ENCODE measurements at places on chromosomes 13 and 19.

DNA sequence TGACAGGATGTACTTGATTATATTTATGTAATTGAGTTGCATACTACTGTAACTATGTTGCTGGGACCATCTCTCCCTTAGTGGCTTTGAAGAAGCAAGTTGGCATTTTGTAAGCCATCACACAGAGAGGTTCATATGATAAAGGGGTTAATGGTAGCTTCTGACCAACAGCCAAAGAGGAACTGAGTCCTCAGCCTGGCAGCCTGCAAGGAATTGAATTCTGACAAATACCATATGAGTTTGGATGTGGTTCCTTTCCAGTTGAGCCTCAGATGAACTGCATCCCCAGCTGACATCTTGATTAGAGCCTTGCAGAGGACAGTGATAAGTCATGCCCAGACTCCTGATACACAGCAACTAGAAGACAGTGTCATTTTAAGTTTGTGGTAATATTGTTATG lies 8.6 kb upstream of the MYCBP2 start:
- no peak for DNase-seq

GRCh38 chr19:13794398-13794756 lies 866 bp upstream of the ZSWIM4 start:
- DNase-seq, result no peak

- DNase-seq, result peak; percentile 87
Measured at GRCh38 chr13:99656092-99656745, 154.9 kb downstream of the TM9SF2 start.

DNA sequence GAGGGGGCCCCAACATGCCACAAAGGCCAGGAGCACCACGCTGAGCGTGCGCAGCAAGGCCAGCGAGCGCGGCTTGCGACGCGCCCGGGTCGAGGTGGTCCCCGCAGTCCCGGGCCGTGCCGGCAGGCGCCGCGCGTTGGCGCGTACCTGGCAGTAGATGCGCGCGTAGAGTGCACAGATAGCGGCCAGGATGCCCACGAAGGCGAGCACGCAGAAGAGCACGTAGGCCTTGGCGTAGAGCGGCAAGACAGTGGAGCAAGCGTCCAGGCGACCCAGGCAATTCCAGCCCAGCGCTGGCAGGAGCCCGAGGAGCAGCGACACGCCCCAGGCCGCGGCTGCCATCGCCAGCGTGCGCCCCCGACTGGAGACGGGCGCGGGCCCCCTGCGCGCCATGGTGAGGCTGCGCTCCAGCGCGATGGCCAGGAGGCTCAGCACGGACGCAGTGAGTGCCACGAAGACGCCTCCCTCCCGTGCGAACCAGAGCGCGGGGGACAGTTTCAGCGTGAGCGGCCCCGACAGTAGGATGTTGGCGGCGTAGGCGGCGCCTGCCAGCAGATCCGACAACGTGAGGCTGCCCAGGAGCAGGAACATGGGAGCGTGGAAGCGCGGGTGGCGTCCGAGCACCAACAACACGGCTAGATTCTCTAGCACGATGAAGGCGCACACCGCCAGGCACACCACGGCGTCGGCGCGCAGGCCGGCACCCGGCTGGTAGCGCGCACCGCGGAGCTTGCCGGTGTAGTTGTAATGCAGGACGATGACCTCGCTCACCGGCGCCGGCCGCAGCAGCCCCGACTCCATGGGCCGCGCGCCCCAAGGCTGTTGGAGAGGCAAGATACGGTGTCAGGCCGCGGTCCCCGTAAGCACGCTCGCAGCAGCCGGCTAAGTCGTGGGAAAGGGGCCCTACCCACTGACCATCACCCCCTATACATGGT lies 2.8 kb downstream of the S1PR5 start:
- peak; percentile 94 for DNase-seq

GRCh38 chr13:91169321-91170050 lies 178.0 kb upstream of the MIR17HG start:
- no peak for DNase-seq

- DNase-seq, result no peak
Measured at GRCh38 chr19:43667876-43668405, 2.0 kb downstream of the PLAUR start.

DNA sequence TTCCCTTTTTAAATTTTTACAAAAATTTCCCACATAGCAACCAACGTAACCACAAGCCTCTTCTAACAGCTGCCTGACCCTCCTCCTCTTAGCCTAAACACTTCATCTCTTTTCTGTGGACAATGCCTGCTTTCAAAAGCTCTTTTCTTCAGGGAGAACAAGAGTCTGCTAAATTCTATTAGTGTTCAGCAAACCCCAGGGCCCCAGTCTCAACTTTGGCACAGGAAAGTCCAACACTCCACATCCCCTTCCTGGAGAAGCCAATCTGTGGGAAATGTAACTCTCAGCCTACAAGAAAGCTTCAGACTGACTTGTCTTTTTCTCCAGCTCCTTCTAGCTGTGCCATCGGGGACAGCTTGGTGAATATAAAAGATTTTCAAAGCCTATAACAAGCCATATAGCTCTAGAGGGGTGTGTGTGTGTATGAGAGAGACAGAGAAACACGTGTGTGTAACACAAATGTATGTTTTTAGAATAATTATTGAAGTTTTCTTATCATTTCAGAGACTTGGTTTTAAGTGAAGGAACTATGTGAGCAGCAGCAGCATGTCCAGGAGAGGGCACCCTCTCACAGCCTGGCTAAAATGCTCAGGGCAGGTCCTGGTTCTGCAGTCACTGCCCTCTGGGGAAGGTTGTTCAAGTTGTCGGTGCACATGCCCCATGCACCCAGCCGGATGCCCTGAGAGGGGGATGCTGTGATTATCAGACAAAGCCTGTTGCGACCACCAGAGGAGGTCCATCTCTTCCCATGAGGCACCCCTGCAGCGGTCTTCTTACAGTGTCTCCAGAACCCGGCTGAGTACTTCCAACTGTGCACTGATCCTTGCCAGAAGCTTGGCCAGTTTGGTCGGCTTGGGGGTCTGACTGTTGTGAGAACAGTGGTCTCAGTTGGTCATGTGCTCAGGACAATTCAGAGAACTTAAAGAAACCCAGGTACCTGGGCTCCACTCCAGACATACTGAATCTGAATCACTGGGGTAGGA lies 34.4 kb downstream of the CCDC70 start:
- peak; percentile 79 for DNase-seq

- DNase-seq, result peak; percentile 90
Measured at GRCh38 chr19:45016388-45017314, 15.4 kb downstream of the RELB start.

DNA sequence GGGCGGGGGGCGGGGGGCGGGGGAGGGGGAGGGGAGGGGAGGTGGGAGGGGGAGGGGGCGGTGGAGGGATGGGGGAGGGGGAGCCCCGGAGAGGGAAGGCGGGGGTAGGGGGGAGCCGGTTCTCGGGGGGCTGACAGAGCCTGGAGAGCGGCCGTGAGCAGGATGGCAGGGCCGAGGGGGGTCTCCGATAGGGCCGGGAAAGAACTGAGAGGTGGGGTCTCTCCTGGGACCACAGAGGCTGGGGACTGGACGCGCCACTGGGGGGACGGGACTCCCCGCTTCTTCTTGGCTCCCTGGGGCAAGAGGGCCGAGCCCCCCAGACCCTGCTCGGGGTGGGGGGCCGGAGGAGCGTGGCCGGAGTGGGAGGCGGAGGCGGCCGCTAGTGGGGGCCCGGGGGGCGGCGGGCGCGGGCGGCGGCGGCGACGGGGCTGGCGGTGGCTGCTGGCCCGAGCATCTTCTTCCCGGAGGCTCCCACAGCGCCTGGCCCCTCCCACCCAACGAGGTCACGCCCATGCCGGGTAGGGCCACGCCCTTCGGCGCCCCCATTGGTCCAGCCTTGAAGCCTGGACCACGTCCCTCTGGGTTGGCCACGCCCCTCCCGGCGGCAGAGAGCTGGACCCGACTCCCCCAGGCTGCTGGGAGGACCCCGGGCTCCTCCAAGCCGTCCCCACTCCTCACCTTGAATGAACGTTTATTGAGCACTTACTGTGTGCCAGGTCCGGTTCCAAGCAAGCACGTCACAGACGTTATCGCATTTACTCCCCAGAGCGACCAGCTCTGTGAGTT lies at the start of gene NOVA2:
Gene NOVA2, minus strand, starts transcription at position 313 of the 786 bp plus-strand sequence. CDS start 514 bp downstream, outside the sequence.
- peak; percentile 100 for DNase-seq

- no peak for DNase-seq
Measured at GRCh38 chr19:54099190-54099902, 1.3 kb downstream of the OSCAR start.

- no peak for DNase-seq
Measured at GRCh38 chr19:14502334-14503092, 6.6 kb upstream of the GIPC1 start.

DNA sequence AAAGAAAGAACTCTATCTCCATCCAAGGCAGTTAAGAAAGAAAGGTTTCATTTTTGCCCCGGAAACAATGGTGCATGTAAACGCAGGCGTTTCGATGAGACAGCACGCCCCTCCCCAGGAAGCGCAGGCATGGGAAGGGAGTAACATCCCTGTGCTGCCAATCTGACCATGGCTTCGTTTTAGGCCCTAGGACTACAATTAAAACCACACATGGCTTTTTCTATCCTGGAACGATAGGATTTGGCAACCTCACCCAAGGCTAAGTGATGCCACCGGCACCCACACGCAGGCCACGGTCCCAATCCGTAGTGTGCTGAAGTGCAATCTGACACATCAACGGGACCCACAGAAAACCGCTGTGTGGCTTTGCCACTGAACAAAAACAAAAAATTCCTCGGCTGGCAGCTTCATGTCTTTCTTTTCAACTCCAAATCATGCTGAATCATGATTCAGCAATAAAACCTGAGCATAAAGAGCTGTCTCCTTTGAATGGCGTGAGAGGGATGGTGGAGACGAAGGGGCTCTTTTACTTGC lies 24.2 kb downstream of the RANBP3 start:
- DNase-seq, result no peak

DNA sequence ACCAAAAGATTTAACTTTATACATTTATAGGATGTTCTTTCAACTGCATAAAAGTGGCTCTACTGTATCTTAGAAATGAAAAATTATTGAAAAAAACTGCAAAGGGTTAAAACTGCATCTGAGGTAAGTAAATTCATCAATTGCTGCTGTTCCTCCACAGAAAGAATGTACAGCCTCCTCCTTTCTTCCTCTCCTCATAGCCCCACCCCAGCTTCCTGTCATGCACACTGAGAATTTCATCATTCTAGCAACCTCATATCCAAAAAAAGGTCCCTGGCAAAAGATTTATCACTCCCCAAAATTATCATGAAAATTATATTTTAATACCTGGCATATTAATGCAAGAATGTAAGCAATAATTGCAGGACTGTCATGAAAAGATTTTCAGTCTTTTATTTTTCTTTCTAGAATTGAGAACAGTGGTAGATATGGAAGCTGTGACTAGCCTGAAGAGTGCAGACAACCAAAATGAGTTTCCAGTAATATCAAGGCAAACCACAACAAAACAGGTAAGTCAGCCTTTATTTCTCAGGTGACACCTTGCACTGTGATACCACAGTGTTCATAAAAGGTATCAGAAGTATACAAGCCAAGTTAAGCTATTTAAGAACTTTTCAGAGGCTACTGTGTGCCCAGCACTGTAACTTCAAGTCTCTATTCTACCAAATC lies 110.8 kb downstream of the SUCLA2 start:
- DNase-seq, result no peak

DNA sequence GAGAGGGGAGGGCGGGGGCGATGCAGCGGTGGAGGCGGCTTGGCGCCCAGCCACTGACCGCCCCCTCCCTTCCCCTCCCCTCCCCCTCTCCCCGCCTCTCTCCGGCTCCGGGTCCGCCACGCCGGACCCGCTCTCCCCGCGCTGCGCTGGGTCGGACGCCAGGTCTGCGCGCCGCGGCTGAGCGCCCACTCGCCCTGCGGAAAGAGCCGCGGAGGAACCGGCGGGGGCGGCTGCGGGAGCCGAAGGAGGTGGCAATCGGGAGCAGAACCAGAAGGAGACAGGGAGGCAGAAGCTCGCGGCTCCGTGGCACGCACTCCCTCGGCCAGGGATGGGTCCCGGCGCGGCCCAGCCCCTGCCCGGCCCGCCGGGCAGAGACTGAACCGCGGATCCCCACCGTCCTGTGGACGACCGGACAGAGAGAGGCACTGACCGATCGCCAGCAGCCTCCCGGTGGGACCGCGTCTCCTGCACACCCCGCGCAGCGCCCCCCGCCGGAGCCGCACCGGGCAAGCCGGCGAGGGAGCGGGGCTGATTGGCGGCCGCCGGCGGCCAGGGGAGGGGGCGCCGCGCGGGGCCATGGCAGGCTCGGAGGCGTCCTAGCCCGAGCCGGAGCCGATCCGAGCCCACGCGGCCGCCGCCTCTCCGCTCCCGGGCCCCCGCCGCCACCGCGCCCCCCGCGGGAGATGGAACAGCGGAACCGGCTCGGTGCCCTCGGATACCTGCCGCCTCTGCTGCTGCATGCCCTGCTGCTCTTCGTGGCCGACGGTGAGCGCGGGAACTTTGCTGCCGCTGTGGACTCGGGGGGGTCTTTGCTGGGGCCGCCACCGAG lies at the start of gene VSTM2B:
Gene VSTM2B, plus strand, starts transcription at position 94 of the 829 bp plus-strand sequence. Its CDS starts 590 bp downstream, at position 684.
- peak; percentile 86 for DNase-seq

Data from H7 (cell line).